ENCODE measurements at places on chromosomes 7 and 10.

DNA sequence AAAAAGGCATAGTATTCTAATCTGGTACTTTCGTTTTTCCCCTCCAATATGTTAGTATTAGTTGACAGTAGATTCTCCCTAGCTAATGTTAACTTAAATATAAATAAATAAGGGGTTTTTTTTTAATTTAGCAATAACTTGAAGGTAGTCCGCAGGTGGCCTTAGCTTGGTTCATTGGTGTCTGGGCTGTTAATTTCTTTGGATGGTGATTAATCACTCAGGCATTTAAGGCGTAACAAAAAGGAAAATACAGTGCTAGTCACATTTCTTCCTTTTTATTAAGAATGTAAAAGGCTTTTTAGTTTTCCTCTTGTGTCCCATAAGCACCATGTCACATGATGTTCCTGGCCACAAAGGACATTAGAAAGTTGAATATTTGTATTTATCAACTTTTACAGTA lies 161.0 kb upstream of the POT1 start:
- DNase-seq = no peak

DNA sequence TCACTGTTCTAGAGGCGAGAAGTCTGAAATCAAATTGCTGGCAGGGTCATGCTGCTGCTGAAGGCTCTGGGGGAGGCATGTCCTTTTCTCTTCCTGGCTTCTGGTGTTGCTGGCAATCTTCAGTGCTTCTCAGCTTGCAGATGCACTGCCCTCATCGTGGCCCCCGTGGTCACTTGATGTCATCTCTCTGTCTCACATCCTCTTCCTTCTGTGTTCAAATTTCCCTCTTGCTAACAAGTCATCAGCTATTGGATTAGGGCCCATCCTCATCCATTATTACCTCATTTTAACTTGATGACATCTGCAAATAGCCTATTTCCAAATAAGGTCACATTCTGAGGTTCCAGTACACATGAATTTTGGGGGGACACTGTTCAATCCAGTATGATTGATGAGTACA lies 36.6 kb upstream of the SRGN start:
- DNase-seq = no peak

- no peak for DNase-seq
Observed at GRCh38 chr10:114914560-114914959, 23.4 kb upstream of the TRUB1 start.

- no peak for DNase-seq
Observed at GRCh38 chr7:93949423-93949822, 27.9 kb downstream of the GNG11 start.

GRCh38 chr10:73873838-73874215 lies 528 bp downstream of the CAMK2G start:
- no peak for DNase-seq

GRCh38 chr10:114458955-114459354 lies 54.7 kb upstream of the AFAP1L2 start:
- peak; percentile 52 for DNase-seq

DNA sequence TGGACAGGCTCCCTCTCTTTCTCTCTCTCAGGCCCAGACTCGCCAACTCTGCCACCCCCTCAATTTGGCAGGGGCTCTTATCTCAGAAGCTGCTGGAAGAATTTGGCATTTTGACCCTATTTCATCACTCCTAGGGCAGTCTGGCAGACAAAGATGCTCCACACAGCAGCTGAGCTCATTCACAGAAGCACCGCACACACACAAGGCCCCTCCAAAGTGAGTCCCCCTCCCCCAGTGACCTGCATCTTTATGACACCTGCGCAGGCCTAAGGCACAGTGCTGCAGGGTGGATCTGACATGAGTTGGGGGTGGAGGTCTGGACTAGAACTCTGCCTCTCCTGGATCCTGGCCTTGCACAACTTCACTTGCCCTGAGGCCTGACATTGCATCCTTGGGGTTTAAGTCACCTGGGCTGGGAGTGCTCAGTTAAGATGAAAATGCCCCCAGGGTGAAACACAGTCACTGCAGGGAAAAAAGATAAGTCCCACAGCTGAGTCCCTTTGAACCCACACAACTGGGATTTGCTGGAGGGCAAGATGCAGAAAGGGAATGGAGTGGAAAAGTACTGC lies 41.1 kb upstream of the DUSP5 start:
- no peak for DNase-seq

Measured in SW480 (cell line).